ENCODE measurements at places on chromosomes 6 and 20.

DNA sequence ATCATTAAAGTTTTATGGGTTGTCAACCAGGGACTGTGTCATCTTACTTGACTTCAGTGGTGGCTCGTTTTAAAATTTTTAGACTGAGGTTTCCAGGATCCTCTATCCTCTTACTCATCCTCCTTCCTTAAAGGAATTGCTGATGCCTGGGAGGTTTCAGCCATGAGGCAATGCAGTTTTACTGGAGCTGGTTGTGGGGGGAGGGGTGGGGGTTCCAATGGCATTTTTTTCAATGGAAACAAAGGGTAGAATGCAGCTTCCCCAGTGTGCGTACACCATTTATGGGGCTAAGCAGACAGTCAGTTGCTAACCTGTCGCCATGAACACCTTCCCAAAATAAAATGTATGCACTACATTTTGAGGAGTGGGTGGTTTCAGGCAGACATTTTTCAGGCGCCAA, 88.0 kb downstream of the METTL24 start:
- no peak for DNase-seq

DNA sequence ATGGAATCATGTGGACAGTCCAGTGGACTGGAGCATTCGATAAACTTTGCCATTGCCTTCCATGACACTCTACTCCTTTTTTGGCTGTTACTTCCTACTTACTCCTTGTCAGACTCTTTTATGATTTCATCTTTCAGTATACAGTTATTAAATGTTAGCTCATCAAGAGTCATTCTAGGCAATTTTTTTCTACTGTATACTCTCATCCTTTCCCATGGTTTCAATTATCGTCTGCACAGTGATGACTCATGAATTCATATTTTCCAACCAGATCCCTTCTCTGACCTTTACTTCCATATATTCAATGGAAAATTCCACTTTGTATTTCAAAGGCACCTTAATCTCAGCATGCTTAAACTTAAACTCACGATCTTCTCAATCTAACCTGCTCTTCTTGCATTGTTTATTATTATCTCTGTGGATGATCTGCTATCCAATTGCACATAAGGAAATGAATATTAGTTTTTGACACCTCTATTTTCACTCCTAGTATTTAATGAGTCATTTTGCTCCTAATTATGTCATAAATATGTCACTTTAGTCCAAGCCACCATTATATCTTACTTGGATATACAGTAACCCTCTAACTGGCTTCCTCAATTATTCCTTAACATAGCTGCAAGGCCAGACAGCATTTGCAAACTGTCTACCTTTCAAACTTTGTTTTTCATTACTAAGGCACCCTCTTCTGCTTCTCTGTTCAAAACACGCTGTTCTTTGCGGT, 427.5 kb downstream of the PHF3 start:
- no peak for DNase-seq

DNA sequence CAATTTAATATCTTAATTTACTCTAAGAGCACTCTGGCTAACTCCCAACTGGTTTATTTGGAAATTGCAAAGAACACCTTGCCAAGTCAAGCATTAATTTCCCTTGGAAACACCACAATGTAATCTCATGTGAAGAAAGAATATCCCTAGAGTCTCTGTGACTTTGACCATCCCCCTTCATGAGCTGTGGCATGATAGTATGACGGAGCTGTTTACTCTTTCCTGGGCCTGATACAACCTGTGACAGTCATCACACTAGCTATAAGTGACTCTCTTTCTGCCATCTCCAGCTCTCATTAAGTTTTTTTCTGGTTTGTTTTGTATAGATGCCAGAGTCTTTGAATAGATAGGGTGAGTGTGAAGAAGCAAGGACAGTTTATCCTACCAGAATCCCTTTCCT, 470.3 kb upstream of the JARID2 start:
- no peak for DNase-seq

DNA sequence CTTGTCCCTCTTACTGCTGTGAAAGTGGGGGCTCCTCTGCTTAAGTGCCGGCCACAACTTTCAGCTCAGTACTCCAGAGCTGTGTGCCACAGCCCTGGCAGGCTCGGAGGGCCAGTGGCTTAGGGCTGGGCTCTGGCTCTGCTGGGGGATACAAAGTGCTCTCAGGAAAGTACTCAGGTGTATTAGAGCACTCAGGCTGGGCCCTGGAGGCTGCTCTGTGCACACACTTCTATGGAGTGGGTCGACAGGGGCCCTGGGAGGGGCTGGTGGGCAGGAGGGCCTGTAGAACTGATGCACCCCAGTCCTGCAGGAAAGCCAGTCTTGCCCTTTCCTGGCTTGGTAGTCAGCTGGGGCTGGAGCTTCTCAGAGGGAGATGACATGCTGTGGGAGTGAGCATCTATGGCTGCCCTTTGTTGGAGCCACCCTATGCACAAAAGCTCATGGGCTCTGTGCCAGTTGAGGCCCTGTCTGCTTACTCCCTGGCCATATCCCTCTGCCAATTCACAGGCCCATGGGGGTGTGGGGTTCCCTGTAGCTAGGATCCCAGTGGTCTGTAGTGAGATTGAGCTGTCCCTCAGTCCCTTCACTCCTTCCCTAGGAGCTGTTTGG, 22.0 kb downstream of the CENPW start:
- DNase-seq = no peak

DNA sequence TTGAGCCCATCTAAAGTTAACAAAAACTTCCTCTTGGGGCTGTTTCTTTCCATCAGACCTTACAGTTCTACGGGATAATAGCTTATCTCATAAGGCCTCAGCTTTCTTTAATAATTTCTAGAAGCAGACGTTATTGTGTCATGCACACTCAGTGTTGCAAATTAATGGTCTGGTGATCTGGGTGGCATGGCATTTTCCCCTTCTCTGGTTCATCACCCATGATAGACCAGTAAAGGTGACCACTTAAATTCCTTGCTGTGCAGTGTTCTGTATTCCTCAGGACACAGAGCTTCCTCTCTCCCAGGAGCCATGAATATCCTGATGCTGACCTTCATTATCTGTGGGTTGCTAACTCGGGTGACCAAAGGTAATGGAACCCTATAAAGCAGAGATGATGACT, at the start of gene DEFB125:
TSS of gene DEFB125 (plus strand) at position 272 of the 400 bp plus-strand sequence. CDS start at position 310, 38 bp downstream.
- no peak for DNase-seq

- no peak for DNase-seq
Measured at GRCh38 chr6:5490501-5491069, 229.3 kb downstream of the FARS2 start.

- DNase-seq = no peak
Measured at GRCh38 chr20:38303908-38304379, at the start of gene BPI. Gene BPI (plus strand): TSS chr20:38304156. CDS start chr20:38304224, 68 bp downstream.

DNA sequence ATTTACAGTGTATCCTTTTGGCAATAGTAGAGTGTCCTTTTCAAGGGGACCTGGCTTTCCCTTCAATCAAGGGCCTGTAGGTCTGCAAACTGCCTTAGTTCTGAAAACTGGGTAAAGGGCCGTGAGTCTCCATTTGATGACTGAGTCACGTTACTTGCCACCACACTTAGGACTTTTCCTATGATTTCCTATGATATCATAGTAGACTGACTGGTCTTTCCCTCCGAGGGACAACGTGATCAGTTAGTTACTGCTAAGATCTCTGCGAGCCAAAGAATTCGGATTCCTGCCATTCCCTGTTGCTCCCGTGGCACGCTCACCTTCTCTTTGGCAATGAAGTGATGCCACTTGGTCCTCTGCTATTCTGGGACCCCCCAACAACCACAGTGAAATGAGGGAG, 8.4 kb downstream of the ZNF831 start:
- no peak for DNase-seq

GRCh38 chr6:7479801-7480266, 61.6 kb upstream of the DSP start:
- no peak for DNase-seq

GRCh38 chr6:169119669-169120068, 134.0 kb downstream of the THBS2 start:
- no peak for DNase-seq

DNA sequence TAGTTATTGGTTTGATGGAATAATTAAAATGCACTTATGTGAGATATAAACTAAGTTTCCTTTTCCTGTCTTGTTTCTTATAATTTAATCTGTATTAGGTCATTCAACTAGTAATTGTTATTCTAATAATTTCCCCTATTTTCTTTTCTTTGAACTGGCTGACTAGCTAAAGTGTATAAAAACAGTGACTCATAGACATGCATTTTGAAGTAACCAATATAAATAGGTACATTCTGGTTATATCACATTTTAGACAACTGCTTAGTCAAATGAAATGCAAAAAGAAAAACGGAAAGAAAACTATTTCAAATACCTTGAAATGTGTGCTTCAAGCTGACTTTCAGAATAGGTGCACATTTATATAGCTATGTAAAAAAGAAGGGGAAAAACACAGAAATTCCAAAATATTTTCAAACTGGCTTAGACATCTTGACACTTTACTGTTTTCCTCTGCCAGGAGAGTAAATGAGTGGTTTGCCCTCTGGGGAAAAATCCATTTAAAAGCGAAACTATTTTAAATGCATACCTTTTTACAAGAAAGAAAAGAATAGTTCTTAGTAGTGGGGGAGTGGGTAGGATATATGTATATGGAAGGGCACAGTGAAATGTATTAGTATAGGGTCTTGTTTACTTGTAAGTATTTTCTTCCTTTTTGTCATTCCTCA, 28.3 kb downstream of the KCNQ5 start:
- DNase-seq = no peak

DNA sequence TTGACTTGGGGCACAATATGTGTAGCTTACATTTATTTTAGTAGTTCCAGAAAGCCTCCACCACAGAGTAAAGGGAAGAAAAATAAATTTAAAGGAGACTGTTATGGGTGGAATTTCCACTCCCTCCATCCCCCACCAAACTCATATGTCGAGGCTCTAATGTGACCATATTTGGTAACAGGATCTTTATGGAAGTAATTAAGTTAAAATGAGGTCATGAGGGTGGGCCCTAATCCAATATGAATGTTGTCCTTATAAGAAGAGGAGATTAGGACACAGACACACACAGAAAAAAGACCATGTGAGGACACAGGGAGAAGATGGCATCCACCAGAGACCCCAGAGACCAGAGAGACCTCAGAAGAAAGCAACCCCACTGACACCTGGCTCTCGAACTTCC, 189.7 kb downstream of the EDN1 start:
- no peak for DNase-seq

GRCh38 chr6:106715922-106716321, 86.5 kb downstream of the QRSL1 start:
- no peak for DNase-seq

GRCh38 chr6:145372671-145373151, 362.6 kb downstream of the EPM2A start:
- no peak for DNase-seq

- DNase-seq = no peak
Measured at GRCh38 chr6:119227377-119227776, 122.2 kb downstream of the MAN1A1 start.

GRCh38 chr20:18742841-18743240, 70.7 kb upstream of the SCP2D1 start:
- DNase-seq = no peak

DNA sequence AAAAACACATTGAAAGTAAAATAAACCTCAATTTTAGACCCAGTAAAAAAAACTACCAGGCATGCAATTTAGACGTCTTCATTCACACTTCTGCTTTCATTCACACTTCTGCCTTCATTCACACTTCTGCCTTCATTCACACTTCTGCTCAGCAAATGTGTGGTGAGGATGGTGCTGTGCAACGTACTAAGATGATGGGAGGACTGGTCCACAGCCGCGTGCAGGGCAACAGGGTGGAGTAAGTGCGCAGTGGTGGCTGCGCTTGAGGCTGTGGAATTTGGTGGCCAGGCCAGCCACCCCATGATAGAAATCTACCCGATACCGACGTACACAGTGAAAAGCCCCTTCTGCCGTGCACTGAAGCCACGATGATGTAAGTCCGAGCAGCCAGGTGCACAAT, 114.3 kb upstream of the CD93 start:
- DNase-seq = no peak

- DNase-seq = no peak
Measured at GRCh38 chr6:170454512-170455285, 98.4 kb downstream of the PSMB1 start.

GRCh38 chr6:167824591-167825331, 1.9 kb upstream of the AFDN start:
- no peak for DNase-seq

GRCh38 chr6:109491207-109491938, 8.4 kb upstream of the ZBTB24 start:
- DNase-seq = no peak

DNA sequence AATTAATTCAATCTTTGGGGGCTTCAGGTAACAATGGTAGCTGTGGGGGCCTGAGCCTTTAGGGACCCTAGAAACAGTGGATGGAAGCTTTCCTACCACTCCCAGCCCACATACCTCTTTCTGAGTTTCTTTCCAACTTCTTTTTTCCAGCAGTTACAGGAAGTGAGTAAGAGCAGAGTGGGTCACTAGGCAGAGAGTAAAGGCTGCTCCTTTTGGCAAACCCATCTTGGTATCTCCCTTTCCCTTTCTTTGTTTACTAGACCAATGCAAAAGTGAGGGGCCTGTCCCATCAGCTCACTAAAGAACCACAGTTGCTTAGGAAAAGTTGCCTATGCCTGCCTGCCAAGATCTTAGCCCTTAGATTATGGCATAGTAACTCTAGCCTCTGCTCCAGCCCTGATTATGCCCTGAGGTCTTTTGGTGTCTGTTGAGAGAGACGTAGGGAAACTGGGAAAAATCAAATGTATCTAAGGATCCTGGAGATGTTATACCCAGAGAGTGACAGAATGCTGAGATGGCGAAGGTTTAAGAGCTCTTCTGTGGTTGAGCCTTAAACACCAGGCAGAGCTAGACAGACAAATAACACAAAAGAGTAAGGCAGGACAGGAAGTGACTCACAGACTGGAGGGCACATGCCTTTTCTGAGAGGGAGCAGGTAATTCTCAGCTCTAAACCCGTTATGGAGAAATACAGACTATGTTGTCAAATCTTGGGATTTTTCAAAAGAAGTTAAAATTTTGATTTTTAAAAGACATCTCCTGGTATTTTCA, 31.3 kb downstream of the TRMT6 start:
- no peak for DNase-seq

DNA sequence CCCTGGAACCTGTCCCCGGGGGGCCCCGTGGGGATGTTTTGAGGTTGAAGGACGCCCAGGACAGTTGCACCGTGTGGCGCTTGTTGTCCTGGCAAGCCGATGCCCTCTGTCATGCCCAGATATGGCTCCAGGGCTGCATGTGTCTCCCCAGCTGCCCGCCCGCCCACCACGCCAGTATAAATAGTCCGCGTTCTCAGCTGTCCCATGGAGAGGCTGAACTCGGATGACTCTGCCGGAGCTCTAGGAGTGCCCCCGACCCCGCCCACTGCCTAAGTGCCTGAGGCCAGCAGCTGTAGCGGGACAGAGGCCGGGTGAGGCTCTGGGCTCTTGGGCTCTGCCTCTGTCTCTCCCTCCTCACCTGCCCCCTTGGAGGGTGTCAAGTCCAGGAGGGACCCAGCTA, 83.0 kb upstream of the GATA5 start:
- no peak for DNase-seq

- no peak for DNase-seq
Measured at GRCh38 chr6:112016320-112016719, 37.6 kb upstream of the CCN6 start.

DNA sequence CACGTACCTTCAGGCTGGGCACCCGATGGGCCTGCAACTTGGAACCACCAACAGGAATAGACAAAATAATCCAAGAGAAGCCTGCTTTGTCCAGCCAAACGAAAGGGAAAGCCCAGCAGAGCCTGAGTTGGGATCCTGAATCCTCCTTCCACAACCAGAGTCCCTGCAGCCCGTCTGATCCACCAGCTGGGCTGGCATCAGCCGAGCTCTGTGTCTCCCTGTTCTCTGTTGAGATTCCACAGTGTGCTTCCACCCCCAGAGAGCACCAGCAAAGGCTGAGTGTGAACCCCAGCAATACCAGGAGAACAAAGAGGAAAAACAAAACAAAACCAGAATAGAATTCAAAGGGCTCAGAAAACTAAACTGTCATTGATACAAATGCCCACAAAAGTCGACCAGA, 104.2 kb upstream of the PRND start:
- DNase-seq = no peak

Data from esophagus squamous epithelium (tissue), 5 donors.